NCI-H69 (cell line): ENCODE measurements at places on chromosomes 2 and 18.
A peak's percentile ranks its signal among the peaks of the same experiment; 100 is the strongest.

- DNase-seq = no peak
Observed at GRCh38 chr2:158114516-158114915, 12.8 kb downstream of the UPP2 start.

GRCh38 chr2:84972932-84973331, 2.0 kb downstream of the KCMF1 start:
- peak; percentile 5 for DNase-seq

DNA sequence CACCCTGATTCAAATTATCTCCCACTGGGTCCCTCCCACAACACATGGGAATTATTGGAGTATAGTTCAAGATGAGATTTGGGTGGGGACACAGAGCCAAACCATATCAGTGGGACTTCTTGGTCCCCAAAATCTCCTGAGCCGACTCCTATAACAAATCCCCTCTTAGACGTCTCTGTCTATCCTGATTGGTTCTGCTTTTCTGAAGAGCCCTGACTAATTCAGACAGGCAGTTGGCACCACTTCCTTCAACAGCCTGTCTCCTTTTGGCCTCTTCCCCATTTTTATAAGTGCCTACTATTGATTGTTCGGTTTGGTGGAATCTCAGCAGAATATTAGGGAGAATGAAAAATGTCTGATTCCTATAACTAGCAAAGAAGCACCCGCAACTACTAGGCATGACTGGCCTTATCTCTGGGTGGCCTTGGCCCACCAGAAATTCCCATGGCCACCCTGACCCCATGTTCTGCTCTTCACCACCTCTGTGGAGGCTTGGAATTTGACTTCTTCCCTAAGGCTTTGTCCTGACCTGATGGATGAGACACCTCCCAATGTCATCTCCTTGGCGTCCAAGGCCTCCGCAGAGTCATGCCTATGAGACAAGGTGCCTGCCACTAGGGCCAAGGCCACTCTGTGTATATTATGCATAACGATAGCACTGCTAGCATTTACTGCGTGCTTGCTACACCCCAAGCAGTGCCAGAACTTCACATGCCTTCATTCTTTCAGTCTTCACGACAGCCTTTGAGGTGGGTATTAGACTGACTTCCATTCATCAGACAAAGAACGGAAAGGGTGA, 218.9 kb upstream of the COPS8 start:
- no peak for DNase-seq

- no peak for DNase-seq
Observed at GRCh38 chr2:166727095-166727494, 161.2 kb upstream of the XIRP2 start.

GRCh38 chr2:237254911-237255578, 158.9 kb downstream of the COL6A3 start:
- no peak for DNase-seq

- no peak for DNase-seq
Observed at GRCh38 chr18:60040971-60041370, 141.2 kb downstream of the PMAIP1 start.

GRCh38 chr2:15170070-15170775, 390.9 kb downstream of the NBAS start:
- DNase-seq = no peak

DNA sequence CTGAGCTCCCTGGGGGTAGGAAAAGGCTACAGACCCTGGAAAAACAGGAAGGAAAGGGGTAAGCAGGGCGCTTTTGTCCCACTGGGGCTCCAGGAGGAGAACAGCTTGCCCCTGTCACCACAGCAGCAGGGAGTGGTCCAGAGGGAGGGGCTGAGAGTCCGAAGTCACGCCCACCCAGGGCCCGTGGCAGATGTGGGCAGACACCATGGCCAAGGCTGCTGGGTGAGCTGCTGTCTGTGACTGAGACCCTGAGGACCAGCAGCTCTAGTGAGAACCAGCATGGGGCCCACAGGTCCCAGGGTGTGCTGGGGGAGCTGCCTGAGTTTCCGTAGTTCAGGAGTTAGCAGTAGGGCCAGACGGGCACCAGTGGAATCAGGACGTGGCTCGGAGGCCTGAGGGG, 162.0 kb downstream of the SPP2 start:
- peak; percentile 4 for DNase-seq

DNA sequence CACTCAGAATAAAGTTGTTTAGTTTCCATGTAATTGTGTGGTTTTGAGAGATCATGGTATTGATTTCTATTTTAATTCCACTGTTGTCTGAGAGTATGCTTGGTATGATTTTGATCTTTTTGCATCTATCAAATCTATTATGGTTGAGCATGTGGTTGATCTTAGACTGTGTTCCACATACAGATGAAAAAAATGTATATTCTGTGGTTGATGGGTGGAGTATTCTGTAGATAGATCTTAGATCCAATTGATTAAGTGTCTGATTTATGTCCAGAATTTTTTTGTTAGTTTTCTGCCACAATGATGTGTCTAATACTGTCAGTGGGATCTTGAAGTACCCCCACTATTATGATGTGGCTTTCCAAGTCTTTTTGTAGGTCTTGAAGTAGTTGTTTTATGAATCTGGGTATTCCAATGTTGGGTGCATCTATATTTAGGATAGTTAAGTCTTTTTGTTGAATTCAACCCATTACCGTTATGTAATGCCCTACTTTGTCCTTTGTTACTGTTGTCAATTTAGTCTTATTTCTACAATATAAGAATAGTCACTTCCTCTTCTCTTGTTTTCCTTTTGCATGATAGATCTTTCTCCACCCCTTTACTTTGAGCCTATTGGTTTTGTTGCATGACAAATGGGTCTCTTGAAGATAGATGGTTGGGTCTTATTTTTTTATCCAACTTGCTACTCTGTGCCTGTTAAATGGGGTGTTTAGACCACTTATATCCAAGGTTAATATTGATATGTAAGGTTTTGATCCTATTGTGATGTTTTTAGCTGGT, 101.8 kb downstream of the TRABD2A start:
- DNase-seq = no peak

DNA sequence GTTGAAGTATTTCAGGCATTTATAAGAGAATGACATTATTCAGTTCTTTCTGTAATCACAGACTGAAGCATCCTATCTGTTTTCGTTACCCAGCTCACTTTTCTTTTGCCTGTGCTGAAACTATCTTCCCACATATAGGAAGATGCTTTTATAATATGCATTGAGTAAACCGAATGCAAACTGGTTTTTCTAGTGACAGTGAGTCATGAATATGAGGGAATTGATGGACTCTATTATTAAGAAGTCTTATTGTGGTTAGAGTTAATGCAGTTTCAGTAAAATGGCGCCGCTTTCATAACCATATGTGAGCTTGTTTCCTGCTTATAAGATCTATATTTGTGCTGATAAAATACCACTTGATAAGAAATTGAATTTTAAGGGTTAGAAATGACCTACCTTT, 59.2 kb downstream of the ACVR2A start:
- DNase-seq = no peak

DNA sequence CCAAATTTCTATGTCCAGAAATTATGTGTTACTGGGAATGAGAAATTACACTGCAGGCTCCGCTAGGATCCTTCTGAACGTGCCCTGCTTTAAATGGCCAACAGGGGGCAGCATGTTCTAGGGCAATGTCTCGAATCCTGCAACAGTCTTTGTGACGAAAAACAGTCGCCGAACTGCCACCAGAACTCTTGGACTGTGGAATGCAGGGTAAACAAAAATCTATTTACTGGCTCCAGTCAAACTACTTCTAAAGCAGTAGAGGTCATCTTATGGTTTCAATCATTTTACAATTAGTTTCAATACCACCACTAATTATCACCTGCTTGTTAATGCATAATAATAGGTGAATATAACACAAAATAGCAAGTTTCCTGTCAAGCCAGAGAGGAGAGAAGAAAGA, 9.8 kb upstream of the ZNF397 start:
- peak; percentile 92 for DNase-seq

GRCh38 chr2:7196883-7197282, 279.7 kb downstream of the RNF144A start:
- DNase-seq = no peak

GRCh38 chr2:152427902-152428301, 92.9 kb downstream of the FMNL2 start:
- DNase-seq = no peak

DNA sequence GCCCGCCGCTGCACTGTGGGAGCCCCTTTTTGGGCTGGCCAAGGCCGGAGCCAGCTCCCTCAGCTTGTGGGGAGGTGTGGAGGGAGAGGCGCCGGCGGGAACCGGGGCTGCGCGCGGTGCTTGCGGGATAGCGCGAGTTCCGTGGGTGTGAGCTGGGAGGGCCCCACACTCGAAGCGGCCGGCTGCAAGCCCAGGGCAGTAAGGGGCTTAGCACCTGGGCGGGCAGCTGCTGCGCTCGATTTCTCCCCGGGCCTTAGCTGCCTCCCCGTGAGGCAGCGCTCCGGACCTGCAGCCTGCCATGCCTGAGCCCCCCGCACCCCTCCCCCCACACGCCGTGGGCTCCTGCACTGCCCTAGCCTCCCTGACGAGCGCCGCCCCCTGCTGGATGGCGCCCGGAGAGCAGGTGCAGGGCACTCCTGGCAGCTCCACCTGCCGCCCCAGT, 124.4 kb downstream of the CCDC178 start:
- peak; percentile 21 for DNase-seq

DNA sequence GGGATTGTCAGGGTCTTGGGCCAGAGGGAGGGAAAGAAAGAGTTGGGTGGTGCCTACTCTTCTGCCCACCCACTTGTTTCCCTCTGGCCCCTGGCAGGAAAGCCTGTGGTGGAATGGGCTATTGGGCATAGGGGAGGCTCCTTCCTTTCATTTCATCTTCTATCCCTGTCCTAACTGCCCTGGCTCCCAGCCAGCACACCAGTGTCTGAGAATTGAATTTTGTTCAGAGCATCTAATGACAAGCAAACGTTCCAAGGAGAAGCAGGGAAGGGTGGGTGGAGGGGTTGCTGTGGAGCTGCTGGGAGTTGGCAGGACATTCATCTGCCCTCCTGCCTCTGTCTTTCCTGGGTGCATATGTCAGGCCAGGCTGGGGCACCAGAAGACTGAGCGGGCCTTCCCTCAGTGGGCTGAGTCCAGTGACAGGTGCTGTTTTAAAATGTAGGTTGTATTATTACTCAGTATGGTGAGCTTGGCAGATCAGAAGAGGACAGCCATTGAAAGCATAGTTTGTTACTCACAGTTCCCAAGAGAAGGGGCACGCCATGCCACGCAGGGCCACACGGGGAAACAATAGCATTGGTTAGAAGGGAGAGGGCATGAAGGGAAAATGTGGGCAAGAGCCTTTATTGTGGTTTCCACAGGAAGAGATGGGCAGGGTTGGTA, 171.9 kb downstream of the ACOXL start:
- DNase-seq = peak; percentile 73

DNA sequence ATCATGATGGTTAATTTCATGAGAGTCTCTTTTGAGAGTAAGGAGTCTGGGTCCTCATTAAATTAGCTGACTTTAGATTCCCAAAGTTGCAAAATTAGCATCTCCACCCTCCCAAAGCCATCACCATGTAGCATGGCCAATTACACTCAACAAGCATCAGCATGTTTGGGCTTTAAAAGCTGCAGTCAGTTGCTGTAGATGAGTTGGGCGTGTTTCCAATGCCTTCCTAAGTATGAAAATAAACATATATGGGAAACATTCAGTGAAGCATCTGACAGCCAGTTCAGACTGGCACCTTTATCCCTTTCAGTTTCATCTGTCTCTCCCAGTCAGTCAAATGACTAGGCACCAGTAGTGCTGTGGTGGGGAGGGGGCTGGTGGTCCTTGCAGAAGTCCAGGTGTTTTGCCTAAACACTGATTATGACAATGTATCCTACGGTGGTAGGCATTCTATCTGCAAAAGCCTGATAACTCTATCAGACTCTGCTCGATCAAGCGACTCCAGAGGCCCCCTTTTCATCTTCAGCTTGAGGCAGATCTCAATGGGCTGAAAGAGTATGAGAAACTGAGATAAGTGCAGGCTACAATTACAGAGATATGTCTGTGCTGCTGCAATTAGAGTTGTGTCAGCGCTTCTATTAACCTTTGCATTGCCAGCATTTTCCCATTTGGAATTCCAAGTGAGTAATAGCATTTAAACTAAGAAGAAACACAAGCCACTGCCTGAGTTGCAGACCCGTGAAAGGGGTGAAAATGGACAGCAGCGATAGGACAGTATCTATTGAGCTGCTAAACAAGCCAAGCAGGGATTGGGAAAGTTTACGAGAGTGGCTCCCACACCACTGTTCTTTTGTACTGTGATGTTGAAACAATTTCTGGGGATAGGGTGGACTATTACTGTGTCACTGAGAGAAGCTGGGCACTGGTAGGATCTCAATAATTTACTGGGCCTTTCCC, 67.3 kb upstream of the SPOPL start:
- peak; percentile 37 for DNase-seq

- DNase-seq = no peak
Observed at GRCh38 chr2:69798909-69799526, 30.4 kb upstream of the GMCL1 start.

DNA sequence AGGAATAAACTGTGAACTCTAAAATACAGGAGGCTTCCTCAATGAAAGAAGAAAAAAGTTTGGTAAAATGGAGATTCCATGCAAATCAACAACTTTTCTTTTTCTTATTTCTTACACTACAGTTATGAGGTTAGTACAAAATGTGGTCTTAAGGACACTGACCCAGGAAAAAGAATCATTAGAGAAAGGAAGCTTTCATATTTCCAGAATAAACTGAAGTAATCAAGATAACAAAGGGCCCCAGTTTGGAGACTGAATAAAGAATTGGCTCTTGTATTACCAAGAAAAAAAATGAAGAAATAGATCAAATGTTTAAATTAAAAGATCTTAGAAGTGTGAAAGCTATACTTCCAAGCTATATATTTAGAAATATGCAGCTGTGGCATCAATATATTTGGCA, 72.3 kb downstream of the SLC66A3 start:
- DNase-seq = no peak

GRCh38 chr2:209511637-209512036, 87.8 kb downstream of the MAP2 start:
- DNase-seq = no peak

- no peak for DNase-seq
Observed at GRCh38 chr2:15788830-15789229, 151.5 kb upstream of the MYCN start.

GRCh38 chr2:45750001-45750400, 98.5 kb downstream of the PRKCE start:
- DNase-seq = no peak

GRCh38 chr2:151762694-151763093, 28.4 kb upstream of the NEB start:
- no peak for DNase-seq

DNA sequence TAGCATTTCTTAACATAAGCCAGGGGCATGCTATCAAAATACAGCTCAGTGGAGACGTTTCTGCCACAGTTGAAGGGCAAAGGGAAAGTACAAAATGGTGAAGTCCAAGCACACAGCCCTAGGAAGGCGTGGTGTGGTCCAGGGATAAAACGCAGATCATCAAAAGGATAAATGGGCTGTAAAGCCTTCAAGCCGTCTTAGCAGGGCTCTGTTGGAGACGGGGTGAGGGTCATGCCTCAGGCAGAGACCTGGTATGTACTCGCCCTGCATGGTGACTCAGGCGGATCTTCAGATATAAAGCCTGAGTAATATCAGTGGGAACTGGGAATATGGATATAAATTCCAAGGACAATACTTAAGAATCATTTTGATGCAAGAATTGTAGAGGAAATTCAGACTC, 61.2 kb downstream of the NGEF start:
- DNase-seq = no peak
